ENCODE measurements at places on chromosomes 2 and 18.

GRCh38 chr2:120722246-120722567 is 13.5 kb upstream of the GLI2 start:
- no peak for DNase-seq

DNA sequence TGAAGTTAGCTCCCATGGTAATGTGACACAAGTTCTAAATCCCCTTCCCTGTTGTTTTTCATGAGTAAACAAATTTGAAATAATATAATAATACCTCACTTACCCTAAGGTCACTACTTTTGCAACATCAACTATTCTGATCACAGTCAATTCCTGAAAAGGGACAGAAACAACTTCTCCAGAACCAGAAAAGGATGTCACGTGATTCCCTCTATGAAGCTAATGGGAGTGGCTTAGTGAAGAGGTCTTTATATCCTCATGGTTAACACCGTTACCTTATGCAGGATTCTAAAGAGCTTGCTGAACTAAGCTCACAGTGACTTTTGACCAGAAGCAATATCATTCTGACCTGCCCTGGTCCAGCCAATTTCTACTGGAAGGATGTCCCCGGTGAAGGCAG is 51.6 kb downstream of the DOCK10 start:
- DNase-seq: no peak

DNA sequence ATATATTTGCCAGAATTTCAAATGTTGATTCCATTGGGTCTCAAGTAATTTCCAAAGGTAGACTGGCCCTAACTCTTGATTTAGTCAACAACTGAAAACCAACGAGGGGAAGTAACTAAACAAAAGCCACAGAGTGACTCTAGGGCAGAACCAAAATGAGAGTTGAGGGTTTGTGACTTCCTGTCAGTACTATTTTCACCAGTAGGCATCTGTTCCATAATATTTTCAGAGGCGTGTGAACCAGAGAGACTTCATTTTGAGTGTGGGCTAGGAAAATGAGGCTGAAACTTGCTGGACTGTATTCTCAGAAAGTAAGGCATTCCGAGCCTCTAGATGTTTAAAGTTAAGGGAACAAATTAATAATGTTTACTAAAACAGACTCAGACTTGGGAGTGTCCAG is 70.6 kb downstream of the GDF7 start:
- DNase-seq: no peak

DNA sequence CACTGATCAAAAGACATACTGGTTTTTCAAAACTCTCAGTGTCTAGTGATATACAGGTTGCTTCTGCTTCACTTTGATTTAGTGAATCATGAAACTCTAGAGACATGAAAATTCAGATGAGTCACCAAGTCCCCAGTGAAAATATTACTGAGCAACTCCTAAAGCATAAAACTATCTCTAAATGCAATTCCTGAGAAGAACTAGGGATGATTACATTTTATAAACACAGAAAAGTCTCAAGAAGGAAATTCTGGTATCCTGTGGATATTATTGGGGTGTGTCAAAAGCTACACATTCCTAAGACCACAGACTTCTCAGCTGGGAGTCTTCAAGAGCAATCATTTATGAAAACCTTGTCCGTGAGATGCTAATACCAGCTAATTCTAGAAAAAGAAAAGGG is 9.7 kb downstream of the LRRTM4 start:
- DNase-seq: no peak

- DNase-seq: no peak
Observed at GRCh38 chr18:42929181-42929580, 186.3 kb downstream of the RIT2 start.

DNA sequence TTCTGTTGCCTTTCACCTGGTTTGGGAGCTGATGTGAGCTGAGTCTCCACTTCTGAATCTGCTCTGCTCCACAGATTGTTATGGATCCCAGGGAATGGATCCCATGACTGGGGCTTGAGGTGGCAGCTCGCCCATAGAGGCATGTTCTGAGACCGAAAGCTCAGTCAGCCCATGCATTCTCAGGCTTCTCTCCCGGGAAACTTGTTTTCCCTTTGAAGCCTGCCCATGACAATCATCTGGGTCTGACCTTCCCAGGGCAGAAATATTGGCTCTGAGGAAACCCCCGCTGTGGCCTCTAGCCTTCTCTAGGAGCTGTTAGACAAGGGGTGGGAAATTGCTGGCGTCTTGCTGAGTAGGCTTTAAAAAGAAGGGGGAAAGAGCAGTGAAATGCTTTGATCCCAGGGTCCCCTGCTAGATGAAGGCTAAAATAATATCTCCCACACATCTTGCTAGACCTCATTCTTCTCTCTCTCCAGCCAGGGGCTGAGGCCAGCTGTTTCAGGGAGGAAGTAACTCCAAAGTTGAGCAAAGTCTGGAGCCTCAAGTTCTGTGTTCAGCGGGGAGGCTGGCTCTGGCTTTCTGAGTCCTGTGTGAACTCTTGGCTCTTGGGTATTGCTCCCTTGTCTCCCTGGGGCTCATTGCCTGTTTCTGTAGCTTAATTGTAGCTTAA is 2.0 kb downstream of the VAMP8 start:
- DNase-seq: no peak

GRCh38 chr2:164808776-164809175 is 32.8 kb downstream of the COBLL1 start:
- DNase-seq: no peak

- DNase-seq: no peak
Observed at GRCh38 chr2:88355486-88355885, 97.0 kb downstream of the FOXI3 start.

GRCh38 chr2:203533676-203534591 is 1.2 kb downstream of the RAPH1 start:
- DNase-seq: peak; percentile 72

- peak; percentile 83 for DNase-seq
Observed at GRCh38 chr2:16608661-16609643, 56.7 kb downstream of the CYRIA start.

- DNase-seq: no peak
Observed at GRCh38 chr18:52001106-52001505, 338.9 kb upstream of the DCC start.

- DNase-seq: no peak
Observed at GRCh38 chr2:27029051-27029450, 3.7 kb upstream of the TMEM214 start.

GRCh38 chr2:127681976-127682857 is 6.9 kb upstream of the LIMS2 start:
- DNase-seq: no peak

GRCh38 chr2:69946351-69947324 is 14.8 kb downstream of the ASPRV1 start:
- DNase-seq: no peak

- DNase-seq: no peak
Observed at GRCh38 chr2:64681479-64681967, 27.8 kb upstream of the SERTAD2 start.

DNA sequence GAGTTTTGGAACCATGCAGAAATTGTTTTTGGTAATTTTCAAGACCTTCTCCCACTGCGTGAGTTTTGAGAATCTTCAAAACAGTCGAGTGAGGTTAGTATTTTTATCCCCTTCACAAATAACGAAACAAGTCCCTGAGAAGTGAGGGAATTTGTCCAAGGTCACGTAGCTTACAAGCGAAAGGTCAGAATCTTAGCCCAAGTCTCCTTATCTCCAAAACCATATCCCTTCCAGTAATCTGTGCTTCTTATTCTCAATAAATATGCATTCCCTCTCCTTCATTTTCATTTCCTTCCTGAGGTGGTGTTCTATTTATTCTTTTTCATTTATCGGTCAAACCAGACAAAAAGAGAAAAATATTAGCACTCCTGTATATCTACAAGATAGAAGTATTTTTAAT is 163.6 kb downstream of the MREG start:
- DNase-seq: no peak

- no peak for DNase-seq
Observed at GRCh38 chr2:20130160-20130560, 78.7 kb upstream of the LAPTM4A start.

DNA sequence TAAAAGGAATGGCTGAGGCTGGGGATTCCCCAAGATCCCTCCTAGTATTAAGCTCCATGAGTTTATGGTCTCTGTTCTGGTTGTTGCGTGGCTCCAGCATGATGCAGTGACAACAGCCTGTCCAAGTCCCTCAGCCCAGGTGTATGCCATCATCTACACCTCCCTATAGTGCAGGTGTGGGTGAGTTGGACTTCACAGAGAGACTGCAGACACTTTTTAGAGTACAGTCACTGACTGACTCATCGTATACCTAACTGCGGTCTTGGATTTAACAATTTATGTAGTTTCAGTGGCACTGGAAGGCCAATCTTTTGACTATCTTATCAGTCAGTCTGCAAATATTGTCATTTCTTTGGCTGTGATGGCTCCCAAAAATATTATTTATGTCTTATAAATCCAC is 415.0 kb downstream of the TMX3 start:
- DNase-seq: no peak

DNA sequence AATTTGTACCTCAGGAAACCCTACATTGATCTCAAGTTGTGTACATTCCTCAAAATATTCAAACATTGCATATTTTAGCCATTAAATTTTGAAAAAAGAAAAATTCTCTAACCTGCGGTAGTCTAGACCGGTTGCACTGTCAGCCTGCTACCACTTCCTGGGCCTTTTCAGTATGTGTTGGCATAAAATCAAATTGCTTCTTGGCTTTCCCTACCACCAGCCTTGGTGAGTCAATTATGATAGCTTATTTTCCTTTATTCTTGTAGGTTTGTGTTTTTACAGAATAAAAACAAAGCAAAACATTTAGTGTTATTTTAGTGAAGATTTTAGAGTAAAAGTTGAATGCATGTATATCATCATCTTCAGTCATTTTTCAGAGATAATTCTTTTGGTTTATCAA is 61.2 kb downstream of the FAM171B start:
- no peak for DNase-seq

DNA sequence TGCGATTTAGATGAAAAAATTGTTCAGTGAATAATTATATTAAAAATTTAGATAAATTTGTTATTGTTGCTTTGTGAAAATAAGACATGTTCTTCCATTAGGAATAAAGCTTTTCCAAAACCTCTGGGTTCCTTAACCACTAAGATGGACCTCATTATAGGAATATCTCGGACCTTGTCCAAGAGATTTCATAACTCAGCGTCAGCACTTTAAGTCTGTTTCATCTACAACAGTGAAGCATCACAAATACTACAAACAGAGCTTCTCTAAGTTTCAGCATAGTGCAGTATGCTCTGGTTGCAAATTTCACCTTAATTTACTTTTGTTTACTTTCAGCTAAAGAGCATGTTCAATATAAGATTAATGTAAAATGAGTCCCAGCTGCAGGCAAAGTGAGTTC is 150.3 kb downstream of the UBE2E3 start:
- no peak for DNase-seq

DNA sequence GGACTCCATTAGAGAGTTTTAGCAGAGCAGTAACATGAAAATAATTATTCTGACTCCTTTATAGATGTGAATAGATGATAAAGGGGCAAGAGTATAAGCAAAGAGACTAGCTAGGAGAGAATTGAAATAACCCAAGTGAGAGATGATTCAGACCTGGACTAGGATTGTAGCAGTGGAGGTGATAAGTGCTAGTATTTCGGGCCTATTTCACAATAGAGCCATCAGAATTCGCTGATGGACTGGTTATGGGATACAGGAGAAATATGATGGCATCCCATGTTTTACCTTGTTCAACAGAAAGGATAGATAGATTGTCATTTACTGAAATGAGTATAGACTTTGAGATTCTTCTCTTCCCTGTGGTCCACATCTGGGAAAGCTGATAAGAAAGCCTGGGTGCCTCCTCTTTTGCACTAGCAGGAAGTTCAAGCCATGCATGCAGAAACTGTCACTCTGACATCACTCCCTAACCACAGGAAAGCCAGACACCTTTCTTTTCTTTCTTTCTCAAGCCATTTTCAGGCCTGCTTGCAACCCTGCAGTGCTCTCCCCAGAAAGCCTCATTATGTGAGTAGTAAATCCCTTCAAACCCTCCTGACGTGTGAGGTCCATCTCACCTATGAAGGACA is 25.3 kb downstream of the DYNAP start:
- no peak for DNase-seq

DNA sequence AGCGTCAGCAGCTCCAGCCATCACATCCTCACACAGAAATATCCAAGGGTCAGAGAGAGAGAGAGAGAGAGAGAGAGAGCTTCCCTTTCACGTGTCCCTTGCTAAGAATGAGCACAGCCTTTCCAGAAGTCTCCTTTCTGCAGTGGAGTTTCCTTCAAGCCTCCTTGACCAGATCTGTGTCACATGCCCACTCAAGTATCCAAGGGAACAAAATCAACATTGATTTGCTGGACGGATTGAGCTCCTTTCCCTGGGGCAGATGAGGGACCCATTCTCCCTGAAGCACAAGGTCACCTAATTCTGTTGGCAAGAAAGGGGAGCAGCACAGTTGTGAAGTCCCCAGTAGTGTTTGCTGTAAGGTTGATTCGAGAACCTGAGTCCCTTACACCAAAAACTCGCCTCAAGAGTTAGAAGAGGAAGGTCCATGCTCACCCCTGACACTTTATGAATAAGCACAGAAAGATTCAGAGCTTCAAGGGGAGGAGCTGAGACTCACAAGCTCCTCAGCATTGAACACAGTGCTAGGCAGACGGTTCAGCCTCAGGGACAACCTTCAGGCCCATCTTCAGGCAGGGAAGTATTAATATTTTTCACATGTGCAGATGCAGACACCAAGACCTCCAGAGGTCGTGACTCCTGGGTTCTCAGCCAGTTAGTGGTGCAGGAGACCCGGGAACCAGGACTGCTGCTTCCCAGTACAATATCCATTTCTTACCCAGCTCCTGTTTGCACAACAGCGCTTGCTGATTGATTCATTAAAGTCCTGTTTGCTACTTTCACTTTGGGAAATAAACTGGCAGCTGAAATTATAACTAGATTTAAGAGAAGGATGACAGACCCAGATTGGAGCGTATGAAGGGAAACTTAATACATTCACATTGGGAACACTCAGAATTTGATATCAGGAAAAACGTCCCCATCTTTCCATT is 38.2 kb upstream of the MARCO start:
- no peak for DNase-seq

GRCh38 chr18:8381821-8382459 is 227.3 kb upstream of the RAB12 start:
- DNase-seq: peak; percentile 47

DNA sequence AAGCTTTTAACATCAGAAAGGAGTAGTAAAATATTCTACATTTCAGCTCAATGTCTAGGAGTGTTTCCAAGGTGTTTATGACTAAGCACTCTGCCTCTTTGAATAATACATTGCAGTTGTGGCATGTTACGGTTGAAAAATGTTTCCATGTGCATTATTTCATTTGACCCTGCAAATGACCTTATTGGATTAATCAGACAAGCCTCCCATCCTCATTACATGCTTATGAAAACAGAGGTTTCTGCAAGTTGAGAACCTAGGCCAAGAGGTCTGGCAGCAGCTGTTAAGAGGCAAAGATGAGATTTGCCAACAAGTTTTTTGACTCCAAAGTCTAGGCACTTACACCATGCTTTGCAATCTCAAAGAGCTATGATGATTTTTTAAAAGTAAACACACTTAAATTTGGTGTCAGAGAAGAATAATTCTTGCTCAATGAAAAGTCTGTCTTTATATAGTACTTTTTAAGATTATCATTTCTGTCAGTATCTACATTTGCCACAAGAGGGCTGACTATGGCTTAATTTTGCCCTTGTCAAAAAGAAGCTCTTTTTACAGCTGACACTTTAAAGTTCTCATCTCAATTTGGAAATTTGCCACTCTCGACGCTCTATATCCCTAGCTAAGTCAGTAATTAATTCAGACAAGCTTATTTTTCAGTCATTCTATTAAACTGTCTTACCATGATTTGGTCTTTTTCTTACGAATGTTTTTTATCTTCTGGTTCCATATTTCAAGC is 260.6 kb downstream of the PAX3 start:
- no peak for DNase-seq

GRCh38 chr2:163469561-163469962 is 266.2 kb downstream of the FIGN start:
- DNase-seq: peak; percentile 87

- DNase-seq: no peak
Observed at GRCh38 chr2:239359196-239359912, 41.5 kb downstream of the HDAC4 start.

Measured in spinal cord (tissue), 10 donors.